WERI-Rb-1 (cell line): ENCODE measurements at places on chromosomes 11 and 22.

DNA sequence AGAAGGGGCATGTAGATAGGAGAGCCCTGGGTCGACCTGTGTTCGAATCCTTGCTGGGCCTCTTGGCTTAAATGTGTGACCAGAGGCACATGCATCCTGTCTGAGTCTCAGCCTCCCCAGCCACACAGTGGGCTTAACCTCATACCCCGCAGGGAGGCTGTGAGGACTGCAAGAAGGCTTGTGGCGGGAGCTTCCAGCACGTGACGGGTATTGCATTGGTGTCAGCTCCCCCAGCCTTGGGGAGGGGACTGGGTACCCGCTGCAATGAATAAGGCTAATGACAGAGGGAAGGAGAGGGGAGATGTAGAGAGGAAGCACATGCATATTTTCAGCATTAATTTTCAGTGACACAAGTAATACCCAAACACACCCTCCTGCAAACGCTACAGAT is 8.1 kb downstream of the RASD2 start:
- no peak for DNase-seq

GRCh38 chr11:119029340-119030028 is 1.2 kb downstream of the SLC37A4 start:
- DNase-seq: peak; percentile 83

DNA sequence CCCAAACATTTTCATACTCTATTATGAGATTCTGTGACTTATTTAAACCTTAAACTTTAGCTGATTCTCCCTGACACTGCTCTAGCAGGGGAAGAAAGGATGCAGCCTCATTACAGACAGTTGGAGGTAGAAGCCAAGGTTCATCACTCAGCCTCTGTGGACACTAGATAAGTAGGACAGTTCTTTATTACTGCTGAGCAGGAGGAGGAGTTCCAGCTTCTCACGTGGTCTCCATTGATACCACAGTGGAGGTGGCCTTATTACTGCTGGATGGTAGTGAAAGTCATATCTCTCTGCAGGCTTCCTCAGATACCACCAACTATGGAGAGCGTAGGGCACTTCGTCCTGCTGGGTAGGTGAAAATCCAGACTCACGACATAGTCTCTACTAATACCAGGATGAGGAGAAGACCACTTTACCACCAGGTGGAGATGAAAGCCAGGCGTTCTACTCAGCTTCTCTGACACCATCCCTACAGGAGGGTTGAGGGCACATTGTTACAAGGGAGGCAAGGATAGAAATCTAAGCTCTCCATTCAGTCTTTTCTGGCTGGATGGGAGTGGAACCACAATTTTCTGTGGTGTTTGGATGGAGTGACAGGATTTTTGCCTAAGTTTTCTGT is 13.1 kb upstream of the ANGPTL5 start:
- no peak for DNase-seq

GRCh38 chr11:132042296-132042695 is 671.9 kb downstream of the NTM start:
- no peak for DNase-seq

DNA sequence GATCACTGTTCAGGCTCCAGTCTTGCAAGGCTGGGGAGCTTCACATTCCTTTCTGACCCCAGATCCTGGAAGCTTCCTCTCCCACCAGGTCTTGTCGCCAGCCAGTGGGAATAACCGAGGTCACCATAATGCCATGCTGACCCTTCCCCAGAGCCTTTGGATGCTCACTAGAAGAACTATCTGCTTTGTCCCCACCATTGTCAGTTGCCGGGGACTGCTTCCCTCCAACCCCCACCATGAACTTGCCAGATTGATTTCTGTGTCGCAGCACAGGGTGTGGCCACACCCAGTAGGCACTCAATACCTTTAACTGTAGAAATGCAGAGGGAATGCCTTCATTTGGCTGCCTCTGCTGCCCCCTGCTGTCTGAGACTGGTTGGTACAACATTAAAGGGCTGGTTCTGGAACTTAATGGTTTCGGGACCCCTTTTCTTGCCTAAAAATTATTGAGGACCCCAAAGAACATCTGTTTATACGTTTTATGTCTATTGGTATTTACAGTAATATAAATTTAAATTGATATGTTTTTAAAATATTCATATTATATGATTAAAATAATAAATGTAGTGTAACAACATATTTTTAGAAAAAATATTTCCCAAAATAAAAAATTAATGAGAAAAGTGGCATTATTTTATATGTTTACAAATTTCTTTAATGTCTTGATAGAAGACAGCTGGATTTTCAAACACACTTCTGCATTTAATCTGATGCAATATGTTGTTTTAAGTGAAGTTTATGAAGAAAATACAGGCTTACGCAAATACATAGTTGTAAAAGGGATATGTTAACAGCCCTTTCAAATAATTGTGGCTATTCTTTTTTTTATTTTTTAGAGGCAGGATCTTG is 6.7 kb upstream of the GDPD5 start:
- peak; percentile 77 for DNase-seq

DNA sequence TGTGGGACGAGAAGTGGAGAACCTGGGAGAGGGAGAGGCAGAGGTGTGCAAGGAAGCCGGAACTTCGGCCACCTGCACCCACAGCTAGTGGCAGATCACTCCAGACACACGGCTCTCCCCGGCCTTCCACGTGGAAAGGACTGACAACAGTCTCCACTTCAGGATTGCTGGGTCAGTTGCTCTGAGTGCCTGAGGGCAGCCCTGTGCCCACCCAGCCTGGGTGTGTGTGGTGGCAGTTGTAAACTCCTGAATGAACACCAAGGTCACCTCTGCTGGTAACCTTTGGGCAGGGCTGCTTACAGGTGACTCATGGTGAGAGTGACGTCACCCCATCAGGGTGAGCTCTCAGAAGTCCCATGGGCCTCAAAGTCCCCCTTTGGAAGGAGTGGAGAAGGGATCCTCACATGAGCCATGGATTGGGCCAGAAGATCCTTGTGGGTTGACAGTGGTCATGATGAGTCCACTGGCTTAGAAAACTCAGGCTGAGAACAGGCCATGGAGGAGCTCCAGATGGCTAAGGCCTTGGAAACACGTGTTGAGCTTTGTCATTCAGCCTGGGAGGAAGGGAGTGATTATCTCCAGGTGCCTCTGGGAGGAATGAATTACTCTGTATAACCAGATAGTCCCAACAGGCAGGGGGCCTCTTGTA is 71.3 kb downstream of the BCR start:
- peak; percentile 76 for DNase-seq
